GM04503 (cell line): ENCODE measurements at places on chromosomes 1 and 21.

GRCh38 chr1:177907000-177907399 is 62.9 kb downstream of the SEC16B start:
- DNase-seq = no peak

DNA sequence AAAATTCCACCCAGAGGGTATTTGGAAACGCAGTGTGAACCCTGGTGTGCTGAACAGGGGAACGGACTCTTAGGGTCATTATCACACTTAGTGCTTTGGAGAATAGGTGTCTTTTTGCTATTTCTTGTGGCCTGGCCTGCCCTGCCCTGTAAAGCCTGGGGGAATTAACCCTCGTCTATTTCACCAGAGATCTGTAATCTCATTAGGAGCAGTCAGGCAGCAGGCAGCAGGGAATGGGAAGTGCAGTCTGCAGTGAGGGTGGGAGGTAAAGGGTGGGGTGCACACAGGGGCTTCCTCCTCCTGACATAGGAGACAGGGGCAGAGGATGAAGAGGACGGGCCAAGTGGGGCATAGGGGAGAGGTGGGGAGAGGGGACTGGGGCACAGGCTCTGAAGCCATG is 1.1 kb upstream of the SLC1A7 start:
- no peak for DNase-seq

DNA sequence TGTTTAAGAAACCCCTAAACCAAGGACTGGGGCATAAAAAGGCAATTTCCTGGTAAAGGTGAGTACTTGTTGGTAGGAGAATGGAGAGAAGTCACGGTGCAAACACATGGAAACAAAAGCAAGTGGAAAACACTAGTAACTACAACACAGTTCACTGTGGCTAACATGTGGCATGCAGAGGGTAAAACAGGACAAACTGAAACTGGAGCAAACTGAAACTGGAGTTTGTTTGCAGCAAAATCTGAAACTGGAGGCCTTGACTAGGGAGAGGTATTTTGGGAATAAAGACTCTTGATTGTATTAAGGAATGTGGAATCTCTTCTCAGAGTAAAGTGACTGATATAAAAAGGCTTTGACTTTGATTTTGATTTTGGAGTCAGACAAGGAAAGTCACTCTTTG is 376.3 kb upstream of the PRMT6 start:
- no peak for DNase-seq

DNA sequence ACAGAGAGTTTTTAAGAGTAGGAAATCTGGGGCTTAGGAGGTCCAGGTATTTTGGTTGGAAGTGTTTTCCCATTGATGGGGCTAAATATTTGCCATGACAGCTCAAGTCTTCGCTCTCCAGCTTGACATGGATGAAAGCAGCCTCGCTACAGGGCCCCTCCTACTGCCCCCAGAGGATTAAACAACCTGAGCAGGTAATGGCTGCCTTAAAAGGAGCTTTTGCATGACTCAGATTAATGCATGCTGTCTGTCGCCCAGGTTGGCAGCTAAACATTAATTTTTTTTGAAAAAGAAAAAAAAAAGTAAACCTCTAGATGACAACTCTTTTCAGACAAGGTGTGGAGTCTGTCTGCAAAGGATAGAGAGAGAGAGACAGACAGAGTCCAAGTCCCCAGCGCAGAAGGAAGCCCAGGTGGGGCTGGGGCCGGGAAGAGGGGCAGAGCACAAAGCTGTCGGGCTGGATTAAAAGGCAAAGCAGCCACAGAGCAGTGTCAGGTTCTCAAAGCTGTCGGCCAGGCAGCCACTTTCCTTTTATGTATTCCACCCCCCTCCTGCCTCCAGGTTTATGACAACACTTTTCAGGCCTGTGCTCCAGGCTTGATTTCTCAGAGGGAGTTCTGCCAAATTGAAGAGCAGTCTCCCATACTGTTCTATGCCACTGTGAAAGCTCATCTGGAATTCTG is 127.9 kb downstream of the CLIC6 start:
- no peak for DNase-seq

- DNase-seq = no peak
Observed at GRCh38 chr1:27363766-27364695, 2.7 kb downstream of the MAP3K6 start.

GRCh38 chr1:1433804-1434130 is 1.7 kb upstream of the VWA1 start:
- no peak for DNase-seq

GRCh38 chr1:162734047-162734446 is 56.5 kb upstream of the HSD17B7 start:
- no peak for DNase-seq

DNA sequence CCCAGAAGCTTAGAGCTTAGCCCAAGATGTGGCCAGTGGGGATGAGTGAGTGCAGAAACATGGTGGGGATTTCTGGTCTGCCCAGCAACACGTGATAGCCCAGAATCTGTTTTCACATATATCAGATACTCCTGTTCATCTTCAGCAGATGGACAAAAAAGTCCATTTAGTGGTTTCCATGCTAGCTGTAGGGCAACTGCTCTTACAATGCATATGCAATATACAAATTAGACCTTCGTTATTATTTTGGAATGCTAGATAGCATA is 96.9 kb upstream of the SGIP1 start:
- no peak for DNase-seq

- DNase-seq = no peak
Observed at GRCh38 chr1:178649582-178650350, 75.3 kb upstream of the RALGPS2 start.

DNA sequence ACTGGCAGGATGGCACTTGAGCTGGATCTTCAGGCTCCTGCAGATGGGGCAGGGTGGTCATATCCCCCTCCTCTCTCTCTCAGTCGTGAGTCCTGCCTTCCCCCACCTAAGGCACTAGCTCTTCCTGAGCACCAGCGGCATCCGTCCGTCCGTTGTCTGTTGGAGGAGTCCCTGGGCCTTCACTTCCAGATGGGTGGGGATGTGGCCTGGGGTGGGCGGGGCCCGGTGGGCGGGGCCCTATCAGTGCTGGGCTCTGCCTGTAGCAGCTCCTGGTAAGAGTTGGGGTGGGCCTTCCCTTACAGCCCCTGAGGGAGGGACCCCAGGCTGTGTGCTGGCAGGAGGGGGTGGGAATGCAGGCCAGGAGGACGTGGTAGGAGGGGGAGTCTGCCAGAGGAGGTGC is 10.3 kb downstream of the LDLRAD2 start:
- no peak for DNase-seq

GRCh38 chr1:162153374-162153773 is 83.9 kb downstream of the NOS1AP start:
- no peak for DNase-seq

DNA sequence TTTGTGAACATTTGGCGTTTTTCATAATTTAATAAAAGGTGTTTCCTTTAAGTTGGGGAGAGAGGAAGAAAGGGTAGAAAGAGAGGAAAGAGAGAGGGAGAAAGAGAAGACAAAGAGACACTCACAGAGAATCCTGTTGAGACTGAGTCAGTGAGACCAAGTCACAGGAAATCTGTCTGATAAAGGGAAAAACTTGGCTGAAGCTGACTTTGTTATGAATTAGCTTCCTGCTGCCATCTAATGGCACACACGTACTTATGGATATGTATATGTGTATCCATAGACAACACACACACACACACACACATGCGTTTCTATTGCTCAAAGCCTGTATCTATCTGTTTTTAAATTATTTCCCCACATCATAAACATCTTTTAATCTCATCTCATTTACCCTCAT is 42.5 kb upstream of the DISC1 start:
- DNase-seq = peak; percentile 22

- DNase-seq = no peak
Observed at GRCh38 chr21:42758721-42759593, 105.5 kb downstream of the PDE9A start.

DNA sequence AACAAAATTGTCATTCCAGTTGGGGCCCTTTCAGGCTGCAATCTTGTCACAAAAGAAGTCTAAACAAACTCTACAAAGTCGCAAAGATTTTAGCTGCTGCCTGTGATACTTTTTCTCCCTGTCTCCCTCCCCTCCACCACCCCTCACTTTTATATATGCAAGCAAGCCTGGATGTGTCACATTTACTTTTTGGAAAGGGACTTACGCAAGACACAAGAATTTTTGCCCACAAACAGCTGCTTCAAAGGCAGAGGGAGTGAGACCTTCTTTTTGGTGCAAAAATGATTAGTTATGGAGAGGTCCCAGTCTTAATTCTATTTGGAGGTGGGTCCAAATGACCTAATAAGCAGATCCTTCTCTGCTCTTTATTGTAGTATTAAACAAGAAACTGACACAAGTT is 22.9 kb upstream of the RALGPS2 start:
- no peak for DNase-seq

DNA sequence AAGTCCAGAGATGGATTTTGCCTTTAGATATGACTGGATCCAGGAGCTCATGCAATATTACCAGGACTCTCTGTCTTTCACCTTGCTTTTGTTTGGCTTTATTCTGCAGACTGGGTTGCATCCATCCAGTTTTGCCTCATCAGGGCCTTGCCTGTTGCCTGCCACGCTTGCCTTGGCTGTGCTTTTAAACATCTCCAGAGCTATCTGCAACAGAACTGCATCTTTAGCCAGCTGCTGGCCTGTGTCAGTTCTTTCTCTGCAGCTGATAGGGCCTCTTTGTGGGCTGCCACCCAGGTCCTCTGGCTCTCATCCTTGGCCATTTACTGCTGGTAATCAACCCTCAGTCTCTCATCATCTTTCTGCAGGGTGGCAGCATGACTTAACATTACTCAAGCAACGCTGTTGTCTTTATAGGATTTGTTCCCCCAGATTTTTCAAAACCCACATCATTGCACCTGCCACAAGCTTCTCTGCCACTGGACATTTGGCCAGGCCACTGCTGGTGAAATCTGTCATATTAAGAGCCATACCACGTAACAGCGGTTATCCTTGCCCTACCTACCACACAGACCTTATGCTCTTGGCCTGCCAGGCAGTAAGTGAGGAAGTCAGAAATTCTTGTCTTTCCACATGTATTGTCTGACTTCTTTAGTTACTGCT is 24.4 kb upstream of the HUNK start:
- no peak for DNase-seq

- no peak for DNase-seq
Observed at GRCh38 chr1:47587891-47588582, 150.2 kb downstream of the FOXD2 start.

DNA sequence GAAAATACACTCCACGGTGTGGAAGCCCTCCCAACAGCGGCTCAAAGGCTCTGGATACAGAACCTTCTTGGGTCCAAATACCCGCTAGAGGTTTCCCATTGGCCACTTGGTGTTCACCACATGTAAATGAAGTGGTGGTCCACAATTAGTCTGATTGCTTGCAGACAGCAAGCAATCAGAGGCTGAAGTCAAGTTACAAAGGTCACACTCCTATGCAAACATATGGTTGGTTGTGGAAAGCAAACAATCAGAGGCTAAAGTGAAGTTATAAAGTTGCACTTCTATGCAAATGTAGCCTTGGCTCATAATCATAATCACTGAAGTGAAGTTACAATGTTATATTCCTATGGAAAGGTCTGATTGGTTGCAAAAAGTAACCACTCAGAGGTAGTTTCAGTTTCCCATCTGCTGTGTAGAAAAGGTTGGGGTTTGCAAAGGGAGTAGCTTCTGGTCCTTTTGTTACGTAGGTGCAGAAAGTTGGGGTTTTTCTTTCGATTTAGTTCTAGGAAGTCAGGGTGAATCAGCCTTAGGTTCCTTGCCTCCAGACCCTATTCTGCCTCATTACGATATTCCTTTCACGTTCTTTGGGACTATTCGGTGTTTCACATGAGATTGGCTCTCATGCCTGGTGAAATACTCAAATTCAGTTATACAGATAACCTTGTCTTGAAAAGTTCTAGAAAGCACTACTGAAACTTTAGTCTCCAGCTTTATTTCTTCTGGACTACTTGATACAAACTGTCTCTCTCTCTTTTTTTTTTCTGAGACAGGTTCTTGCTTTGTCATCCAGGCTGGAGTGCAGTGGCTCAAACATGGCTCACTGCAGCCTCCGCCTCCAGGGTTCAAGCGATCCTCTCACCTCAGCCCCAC is 36.7 kb upstream of the MTF2 start:
- no peak for DNase-seq

GRCh38 chr1:207109004-207109403 is 5.0 kb downstream of the C4BPA start:
- no peak for DNase-seq

DNA sequence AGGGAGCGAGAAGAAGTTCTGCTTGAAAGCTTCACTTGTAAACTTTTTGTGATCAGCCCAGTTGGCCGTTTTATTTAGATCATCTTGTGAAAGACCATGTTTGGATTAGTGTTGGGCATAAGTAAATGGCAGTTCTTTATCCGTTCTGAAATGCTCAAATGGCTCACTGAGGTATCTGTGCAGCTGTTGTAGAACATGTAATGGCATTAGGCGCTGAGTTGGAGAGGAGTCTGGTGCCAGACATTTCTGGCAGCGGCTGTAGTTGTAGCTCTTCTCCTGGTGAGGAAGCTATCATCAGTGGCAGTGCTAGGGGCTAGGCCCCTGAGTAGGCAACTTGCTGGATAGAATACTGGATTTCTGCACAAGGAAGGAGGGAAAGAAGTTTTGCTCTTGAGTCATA is 321.6 kb downstream of the LMO4 start:
- DNase-seq = no peak

- peak; percentile 66 for DNase-seq
Observed at GRCh38 chr1:186102547-186103148, 272.4 kb downstream of the TPR start.

- DNase-seq = no peak
Observed at GRCh38 chr21:37101384-37101783, 28.3 kb downstream of the TTC3 start.

DNA sequence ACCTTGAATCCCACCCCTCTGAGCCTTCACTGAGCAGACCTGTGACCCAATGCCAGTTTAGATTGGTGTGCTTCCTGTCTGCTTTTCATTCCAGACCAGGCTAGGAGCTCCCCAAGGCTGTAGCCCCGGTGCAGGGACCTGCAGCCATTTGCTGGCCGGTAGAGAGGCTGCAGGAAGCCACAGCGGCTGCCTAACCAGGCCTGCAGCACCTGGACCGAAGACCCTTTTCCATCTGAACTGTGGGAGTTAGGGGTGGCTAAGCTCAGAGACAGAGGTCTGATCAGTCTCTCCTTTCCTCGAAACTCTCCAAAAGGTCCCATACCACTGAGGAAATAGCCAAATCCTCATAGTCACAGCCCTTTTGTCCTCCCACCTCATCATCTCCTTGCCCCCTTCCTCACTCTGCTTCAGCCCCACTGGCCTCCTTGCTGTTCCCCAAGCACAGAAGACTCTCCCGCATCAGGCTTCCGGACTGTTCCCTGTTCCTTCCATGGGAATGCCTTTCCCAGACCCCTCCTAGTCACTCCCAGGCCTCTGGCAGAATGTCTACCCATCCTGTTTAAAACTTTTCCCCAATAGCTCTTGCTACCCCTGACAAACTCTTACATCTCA is 674 bp upstream of the TTC4 start:
- no peak for DNase-seq

DNA sequence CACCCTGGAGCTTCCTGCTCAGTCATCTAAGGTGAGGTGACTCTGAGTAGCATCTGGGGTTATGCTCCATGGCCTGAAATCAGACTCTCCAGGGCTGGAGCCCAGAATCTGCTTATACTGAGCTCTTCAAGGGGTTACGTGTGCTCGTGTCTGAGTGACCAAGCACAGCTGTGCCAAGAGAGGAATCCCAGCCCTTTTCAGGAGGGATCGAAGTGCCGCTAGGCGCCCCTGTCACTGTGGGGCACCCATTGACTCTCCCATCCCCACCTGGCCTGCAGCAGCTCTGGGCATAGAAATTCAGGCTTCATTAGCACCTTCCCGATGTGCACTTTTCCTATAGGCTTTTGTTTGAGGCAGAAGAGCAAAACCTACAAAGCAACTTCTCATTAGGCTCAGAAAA is 13.8 kb downstream of the VASH2 start:
- no peak for DNase-seq

- no peak for DNase-seq
Observed at GRCh38 chr1:165668184-165668583, 30.2 kb downstream of the ALDH9A1 start.
